ENCODE measurements at places on chromosomes 2 and 18.
A peak's percentile ranks its signal among the peaks of the same experiment; 100 is the strongest.

DNA sequence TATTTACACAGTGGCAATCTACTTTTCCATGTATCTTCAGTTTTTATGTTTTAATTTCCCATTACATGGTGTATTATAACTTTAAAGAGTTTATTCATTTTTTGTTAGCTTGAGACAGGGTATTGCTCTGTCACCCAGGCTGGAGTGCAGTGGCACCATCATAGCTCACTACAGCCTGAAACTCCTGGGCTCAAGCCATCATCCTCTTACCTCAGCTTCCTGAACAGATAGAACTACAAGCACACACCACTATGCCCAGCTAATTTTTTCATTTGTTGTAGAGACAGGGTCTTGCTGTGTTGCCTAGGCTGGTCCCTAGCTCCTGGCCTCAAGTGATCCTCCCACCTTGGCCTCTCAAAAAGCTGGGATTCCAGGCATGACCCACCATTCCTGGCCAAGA, 66.8 kb downstream of the COA5 start:
- no peak for DNase-seq

DNA sequence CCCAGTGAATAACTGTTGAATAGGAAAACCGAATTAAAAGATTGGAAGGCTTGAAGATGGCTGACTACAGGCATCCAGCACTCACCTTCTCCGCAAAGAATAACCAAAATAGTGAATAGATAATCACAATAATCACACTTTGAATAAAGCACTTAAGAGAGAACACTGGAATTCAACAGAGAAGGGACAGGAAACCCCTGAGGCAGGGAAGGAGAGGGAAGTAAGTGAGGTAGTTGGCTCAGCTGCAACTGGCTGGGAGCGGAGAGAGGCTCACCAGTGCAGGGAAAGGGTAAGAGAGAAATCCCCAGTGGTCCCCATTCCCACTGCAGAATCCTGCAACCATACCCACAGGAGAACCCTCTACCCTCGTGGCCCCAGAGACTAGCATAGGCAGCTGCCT, 246.6 kb upstream of the NCKAP5 start:
- no peak for DNase-seq

GRCh38 chr2:15126373-15126772, 434.8 kb downstream of the NBAS start:
- no peak for DNase-seq

- DNase-seq, result no peak
These were observed 16.2 kb downstream of the MSH6 start for GRCh38 chr2:47799031-47799609.

DNA sequence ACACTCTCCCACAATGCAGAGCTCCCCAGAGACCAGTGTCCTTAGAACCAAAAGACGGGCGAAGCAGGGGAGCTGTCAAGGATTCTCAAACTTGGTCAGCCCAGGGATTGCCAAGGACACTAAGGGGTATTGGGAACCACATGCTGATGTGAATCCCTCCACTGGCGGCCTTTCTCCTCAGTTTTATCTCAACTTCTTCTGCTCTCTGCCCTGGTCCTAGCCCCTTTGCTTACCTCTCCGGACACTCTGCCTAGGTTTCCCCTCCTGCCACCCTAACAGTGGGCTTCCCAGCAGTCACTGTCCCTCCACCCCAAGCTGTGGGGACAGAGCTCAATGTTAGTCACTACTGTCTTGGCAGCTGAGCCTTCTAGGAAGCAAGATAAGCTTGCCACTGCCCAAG, 61.1 kb downstream of the POLR1A start:
- no peak for DNase-seq

DNA sequence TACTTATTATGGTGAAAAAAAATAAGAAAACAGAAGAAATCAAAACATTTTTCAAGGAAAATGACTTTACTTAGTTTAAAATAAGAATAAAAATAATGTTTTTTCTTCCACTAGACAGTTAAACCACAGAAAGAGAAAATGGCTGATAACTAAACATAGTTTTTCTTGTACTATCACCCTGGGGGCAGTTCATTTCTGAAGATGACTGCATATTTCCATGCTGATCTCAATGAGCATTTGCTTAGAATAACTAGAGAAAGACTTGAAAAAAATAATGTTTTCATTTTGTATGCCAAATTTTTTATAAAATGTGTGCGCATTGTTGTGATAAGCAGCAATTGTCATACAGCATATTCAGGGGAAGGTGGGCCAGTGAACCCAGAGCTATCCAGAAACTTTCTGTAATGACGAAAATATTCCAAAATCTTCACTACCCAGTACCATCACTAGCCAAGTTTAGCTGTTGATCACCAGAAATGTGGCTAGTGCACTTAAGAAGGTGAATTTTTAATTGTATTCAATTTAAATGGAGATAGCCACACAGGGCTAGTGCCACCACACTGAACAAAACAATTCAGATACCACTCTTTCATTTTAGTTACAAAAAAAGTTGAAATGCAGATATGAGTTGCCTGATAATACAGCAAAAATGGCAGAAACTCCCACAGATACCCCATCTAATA, 513.4 kb upstream of the NETO1 start:
- no peak for DNase-seq

DNA sequence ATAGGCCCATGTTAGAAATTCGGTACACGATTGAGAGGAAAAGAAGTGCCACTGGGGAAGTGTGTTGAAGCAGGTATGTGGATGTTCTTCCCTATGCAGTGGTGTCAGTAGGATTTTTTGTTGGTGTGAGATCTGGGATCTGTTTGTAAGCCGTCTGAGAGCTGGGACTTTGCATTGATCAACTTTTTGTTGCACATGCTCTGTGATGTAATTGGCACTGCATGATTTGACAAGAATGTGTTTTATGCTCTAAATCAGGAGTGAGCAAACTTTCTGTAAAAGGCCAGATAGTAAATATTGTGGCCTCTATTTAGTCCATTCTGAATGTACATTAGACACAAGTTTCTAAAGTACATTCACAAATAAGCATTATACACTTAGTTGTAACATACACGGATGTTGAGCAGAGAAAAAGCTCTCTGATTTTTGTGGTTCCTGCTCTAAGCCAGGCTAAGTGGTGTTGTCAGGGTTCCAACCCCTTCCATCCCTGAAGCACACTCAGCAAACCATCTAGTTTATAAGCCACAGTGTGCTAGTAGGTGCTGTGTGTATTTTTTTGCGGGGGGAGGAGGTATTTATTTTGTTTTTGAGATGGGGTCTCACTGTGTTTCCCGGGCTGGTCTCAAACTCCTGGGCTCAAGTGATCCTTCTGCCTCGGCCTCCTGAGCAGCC, 235.6 kb downstream of the NEDD4L start:
- no peak for DNase-seq

GRCh38 chr18:59848002-59848401, 51.8 kb upstream of the PMAIP1 start:
- no peak for DNase-seq

GRCh38 chr18:79374408-79375171, 21.1 kb upstream of the NFATC1 start:
- DNase-seq, result no peak

GRCh38 chr18:10514082-10514481, 11.7 kb upstream of the NAPG start:
- DNase-seq, result no peak

DNA sequence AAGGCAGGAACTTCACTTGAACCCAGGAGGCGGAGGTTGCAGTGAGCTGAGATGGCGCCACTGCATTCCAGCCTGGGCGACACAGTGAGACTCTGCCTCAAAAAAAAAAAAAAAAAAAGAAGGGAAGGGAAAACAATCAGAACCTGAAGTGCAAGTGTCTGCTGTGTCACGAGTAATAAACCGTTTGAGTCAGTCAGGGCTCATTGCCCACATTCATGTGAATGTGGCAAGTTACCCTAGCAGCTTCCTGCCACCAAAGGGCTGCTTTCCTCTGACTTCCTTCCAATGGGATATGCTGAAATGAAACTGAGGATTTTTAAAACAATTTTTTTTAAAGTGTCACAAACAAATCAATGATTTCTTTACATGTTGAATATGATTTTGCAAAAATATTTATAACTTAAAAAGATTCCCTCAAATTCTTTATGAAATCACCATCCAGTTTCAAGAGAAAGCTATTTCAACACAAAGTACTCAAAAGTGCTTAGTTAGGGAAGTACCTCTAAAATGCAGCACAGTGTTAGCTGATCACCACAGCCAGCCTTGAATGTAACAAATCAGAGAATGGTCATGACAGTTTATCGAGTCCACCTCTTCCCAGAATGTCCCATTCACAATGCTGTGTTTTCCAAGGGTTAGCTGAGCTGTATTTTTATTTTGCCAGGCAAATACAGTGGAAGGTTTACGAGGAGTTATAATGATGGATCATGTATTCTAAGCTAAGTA, 36.4 kb downstream of the WDSUB1 start:
- DNase-seq, result peak; percentile 95

GRCh38 chr2:65021709-65022108, 32.5 kb downstream of the SLC1A4 start:
- no peak for DNase-seq

GRCh38 chr18:78563110-78563509, 416.5 kb upstream of the SALL3 start:
- DNase-seq, result no peak

DNA sequence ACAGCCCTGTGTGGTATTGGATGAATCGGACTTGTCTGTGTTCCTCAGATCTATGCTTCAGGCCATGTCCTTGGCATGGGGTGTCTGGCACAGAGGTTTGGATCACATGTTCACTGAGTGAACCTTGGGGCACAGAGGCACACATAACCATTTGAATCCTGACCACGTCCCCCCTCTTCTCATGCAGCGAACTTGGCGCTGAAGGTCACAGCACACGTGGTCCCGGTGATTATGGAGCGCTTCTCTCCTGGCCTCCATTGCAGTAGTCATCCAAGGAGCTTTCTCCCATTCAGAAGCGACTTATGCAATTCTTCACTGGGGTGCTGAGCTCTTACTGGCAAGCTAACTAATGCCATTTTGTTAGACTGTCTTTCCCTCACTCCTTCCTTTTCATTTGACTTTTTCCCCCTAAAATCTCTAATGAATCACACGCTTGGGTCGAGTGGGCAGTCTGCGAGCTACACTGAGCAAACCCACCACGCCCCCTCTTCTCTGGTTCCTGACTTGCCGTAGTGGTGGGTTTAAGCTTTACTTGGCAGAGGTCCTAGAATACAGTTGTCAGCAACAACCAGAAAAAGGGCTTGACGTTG, 59.4 kb downstream of the KCNG2 start:
- DNase-seq, result peak; percentile 7

GRCh38 chr2:67208887-67209500, 188.1 kb upstream of the ETAA1 start:
- no peak for DNase-seq

DNA sequence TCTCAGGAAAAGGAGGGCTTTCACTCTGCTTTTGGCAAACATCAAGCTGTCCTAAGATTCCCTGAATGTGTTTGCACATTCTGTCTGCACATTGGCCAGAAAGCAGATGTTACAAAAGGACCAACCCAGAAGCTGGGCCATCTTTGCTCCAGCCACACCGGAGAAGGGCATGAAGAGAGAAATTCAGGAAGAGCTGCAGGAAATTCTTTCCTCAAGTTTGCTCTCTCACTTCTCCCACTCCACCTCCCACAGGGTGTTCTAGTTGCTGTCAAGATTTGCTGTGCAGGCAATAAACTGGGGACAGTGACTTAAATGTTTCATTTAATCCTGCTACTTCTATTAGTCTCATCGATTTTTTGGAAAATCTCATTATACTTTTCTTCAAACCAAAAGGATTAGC, 137.7 kb upstream of the UNC80 start:
- no peak for DNase-seq

DNA sequence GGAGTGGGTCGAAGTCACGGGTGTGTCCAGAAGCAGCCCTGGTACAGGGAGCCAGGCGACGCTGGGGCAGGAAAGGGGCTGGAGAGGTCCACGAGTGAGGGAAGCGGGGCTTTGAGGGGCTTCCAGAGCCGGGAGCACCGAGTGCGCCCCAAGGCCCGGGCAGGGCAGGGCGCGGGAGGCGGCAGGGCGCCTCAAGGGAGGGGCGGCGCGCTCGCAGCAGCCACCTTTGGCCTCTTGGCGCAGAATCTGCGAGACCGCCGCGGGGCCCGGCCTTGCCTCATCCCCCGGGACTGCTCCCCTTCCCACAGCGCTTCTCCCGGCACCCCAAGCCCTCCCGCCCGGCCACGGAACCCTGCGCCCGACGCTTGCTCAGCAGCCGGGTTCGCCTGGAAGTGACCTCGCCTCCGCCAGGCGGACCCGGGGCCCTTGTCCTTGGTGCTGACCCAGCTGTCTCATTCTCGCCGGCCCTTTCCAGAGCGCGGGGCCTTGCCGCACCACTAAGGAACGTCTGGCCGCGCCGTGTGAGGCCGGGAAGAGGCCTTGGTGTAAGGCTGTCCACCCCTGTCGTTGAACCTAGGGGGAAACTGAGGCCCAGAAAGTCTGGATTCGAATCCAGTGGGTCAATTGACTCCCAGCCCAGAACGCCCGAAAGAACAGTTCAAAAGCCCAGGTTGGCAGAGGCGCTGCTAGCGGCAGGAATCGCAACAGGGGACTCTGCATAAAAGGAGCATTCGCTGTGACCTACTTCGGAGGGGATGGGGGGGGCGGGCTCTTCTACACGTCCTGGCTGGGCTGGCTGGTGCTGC, 584 bp upstream of the DNER start:
- peak; percentile 58 for DNase-seq

GRCh38 chr2:224101820-224102630, 62.9 kb upstream of the SERPINE2 start:
- peak; percentile 85 for DNase-seq

GRCh38 chr2:201754717-201755415, 25.9 kb downstream of the ALS2 start:
- no peak for DNase-seq

DNA sequence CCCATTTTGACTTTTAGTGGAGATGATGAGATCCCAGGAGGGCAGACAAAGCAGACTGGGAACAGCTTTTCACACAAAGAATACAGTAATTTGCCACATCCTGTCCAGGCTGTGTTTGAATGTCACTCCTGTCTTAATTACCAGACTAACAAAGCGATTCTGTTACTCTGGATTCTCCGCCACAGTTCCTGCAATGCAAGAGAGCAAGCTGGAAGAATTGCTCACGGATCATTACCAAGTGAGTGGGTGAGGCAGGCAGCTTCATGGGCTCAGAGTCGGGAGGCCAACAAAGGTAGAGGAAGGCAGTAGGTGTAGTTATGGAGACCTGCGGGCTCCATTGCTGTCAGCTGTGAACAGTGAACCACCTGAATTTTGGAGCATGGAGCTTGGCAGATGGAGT, 250.5 kb upstream of the ATP5MC3 start:
- DNase-seq, result no peak

- no peak for DNase-seq
These were observed 119.0 kb upstream of the ZFP36L2 start for GRCh38 chr2:43345391-43345813.

GRCh38 chr2:45923701-45924100, 272.2 kb downstream of the PRKCE start:
- no peak for DNase-seq

- DNase-seq, result no peak
These were observed 833.0 kb downstream of the SLC4A3 start for GRCh38 chr2:220460257-220460985.

- no peak for DNase-seq
These were observed 579.0 kb downstream of the RIT2 start for GRCh38 chr18:42536442-42536841.
